Foreskin fibroblast (primary cell): ENCODE measurements at places on chromosomes 16 and 17.
A peak's percentile ranks its signal among the peaks of the same experiment; 100 is the strongest.

- no peak for DNase-seq
These were observed 164.6 kb downstream of the SALL1 start for GRCh38 chr16:50986453-50986852.

GRCh38 chr16:48292452-48292851 is 45.1 kb upstream of the ABCC11 start:
- no peak for DNase-seq

DNA sequence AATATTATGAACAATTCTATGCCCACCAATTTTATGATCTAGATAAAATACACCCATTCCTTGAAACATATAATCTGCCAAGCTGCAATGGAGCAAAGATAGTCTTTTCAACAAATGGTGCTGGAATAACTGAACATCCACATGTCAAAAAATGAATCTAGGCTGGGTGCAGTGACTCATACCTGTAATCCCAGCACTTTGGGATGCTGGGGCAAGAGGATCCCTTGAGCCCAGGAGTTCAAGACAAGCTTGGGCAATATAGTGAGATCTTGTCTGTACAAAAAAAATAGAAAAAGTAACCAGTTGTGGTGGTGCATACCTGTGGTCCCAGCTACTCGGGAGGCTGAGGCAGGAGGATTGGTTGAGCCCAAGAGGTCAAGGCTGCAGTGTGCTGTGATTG is 92.5 kb downstream of the N4BP1 start:
- no peak for DNase-seq

GRCh38 chr17:40909755-40910154 is 24.7 kb upstream of the KRT20 start:
- peak; percentile 86 for DNase-seq

- DNase-seq, result no peak
These were observed 9.7 kb downstream of the CHAD start for GRCh38 chr17:50458701-50459676.

DNA sequence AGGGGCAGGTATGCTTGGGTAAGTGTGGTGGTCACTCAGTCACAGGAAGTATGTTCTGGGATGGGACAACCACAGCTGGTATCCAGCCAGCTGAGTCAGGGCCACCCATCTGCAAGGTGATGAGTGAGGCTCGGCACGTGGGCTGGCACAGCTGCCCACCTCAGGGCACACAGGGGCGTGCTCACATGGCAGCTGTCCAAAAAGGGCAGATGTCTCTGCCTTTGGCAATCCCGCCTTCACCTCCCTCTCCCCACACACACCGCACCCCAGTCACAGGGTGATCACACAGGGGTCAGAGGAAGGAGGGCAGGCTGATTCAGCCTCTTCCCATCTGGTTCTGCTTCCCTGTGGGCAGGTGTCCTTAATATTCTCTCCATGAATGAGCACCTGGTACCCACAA is 85.9 kb upstream of the TOB1 start:
- peak; percentile 70 for DNase-seq

GRCh38 chr16:23222929-23223328 is 40.4 kb downstream of the SCNN1G start:
- DNase-seq, result no peak

- no peak for DNase-seq
These were observed 64.7 kb downstream of the ELAC2 start for GRCh38 chr17:12953156-12953555.

- no peak for DNase-seq
These were observed 1.1 kb downstream of the KCTD11 start for GRCh38 chr17:7352910-7353635.

- no peak for DNase-seq
These were observed 5.9 kb downstream of the USP31 start for GRCh38 chr16:23143391-23143790.

- DNase-seq, result no peak
These were observed 4.6 kb downstream of the MMP28 start for GRCh38 chr17:35790841-35791240.

DNA sequence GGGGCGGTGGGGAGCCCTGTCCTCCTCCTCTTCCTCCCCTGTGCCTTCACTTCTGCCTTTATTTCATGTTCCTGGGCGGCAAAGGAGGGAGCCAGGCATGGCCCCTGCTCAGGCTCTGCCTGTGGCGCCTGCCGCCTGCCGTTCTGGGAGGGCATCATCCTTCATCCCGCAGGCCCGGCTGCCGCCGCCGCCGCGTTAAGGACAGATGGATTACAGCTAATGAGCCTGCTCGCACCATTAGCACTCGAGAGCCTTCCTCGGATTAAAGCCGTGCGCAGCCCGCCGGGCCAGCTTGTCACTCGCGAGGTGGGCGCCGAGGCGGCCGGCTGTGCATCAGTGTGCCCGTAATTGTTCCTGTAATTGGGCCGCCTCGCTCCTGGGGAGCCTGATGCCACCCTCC is 127.7 kb upstream of the GSE1 start:
- DNase-seq, result no peak

GRCh38 chr17:74299226-74300009 is 25.4 kb downstream of the DNAI2 start:
- no peak for DNase-seq

- peak; percentile 75 for DNase-seq
These were observed 206.8 kb downstream of the PRKCA start for GRCh38 chr17:66508896-66509844.

DNA sequence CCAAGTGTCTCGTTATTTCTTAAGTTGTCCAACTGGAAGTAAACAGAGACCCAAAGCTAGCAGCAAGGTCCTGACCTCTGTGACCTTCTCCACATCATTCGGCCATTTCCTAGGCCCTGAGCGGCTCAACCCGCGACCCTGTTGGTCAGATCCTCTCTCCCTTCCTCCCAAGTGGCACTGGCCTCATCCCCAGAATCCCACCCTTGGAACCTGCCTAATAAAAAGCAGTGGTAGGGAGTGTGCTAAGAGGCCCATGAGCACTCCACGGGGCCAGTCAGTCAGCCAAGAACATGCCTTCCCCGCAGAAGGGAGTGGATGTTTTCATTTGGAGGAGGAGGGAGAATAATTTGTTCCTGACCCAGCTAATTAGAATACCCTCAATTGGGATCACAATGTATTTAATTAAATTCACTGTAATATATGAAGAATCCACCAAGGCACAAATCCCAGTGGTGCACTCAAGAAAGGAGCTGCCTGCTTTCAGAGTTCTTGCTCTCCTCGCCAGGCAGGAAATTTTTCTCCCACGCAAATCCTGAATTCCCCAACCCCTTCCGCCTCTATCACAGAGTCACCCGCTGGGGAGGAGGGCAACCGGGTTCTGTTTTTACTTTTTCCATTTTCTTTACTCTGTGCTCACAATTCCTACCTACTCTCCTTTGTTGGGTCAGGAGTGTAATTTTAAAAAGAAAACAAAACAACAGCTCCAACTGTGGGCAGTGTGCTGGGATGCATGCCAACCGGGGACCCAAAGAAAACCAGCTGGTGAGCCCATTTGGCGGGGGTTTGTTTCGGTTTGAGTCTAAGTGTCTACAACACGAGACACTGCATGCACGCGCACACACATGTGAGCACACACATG is 153.4 kb downstream of the ZFHX3 start:
- DNase-seq, result peak; percentile 56

- peak; percentile 19 for DNase-seq
These were observed 17.3 kb upstream of the SPN start for GRCh38 chr16:29645694-29646187.

- DNase-seq, result peak; percentile 27
These were observed 1.0 kb downstream of the HS3ST3A1 start for GRCh38 chr17:13600475-13601321.

GRCh38 chr17:83161298-83162034 is 82.1 kb downstream of the METRNL start:
- DNase-seq, result peak; percentile 92

DNA sequence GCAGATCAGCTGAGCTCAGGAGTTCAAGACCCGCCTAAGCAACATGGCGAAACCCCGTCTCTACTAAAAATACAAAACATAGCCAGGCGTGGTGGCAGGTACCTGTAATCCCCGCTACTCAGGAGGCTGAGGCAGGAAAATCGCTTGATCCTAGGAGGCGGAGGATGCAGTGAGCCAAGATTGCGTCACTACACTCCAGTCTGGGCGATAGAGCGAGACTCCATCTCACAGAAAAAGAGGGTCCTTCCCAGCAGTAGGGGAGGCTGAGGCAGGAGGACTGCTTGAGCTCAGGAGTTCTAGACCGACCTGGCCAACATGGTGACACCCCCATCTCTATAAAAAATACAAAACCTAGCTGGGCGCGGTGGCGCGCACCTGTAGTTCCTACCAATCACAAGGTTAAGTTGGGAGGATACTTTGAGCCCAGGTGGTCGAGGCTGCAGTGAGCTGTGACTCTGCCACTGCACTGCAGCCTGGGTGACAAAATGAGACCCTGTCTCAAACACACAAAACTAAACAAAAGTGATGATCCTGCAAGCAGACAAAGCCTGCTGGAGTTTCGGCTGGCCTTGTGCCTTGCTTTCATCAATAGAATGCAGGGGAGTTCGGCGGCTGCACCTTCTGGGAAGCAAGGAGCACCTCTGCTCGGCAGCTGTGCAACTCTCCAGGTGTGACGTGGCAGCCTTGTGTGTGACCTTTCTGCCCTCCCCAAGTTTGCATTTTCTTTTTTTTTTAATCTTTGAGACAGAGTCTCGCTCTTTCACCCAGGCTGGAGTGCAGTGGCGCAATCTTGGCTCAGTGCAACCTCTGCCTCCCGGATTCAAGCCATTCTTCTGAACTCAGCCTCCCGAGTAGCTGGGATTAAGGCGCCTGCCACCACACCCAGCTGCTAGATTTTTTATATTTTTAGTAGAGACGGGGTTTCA is 12.4 kb upstream of the YWHAE start:
- DNase-seq, result no peak

GRCh38 chr17:40230670-40231069 is 11.6 kb downstream of the WIPF2 start:
- DNase-seq, result no peak

DNA sequence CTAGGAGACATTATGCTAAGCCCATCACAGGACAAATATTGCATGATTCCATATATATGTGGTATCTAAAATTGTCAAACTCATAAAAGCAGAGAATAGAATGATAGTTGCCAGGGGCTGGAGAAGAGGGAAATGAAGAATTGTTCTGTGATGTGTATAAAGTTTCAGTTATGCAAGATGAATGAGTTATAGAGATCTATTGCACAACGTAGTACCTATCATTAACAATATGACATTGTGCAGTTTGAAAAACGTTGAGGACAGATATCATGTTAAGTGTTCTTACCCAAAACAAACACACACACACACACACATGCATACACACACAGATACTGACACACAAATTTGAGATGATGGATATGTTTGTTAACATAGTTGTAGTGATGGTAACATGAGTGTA is 871.6 kb upstream of the GOT2 start:
- peak; percentile 45 for DNase-seq

DNA sequence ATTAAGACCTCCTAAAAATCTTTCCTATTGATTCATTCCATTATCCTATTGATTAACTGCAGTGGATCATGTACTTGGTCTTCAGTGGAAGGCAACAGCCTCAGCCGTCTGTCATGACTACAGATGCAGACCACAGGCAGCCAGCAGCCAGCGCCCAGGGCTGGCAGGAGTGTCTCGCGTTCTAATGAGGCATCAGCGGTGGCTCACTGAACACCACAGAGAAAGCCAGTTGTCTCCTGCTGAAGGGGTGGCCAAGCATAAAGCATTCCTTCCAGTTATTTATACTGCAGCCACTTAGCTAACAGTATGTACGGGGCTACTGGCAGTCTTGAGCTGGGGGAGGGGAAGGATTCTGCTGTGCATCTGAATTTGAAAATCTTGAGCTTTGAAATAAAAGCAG is 214.3 kb downstream of the IRX3 start:
- no peak for DNase-seq

GRCh38 chr16:49019831-49020230 is 261.8 kb downstream of the CBLN1 start:
- DNase-seq, result no peak

DNA sequence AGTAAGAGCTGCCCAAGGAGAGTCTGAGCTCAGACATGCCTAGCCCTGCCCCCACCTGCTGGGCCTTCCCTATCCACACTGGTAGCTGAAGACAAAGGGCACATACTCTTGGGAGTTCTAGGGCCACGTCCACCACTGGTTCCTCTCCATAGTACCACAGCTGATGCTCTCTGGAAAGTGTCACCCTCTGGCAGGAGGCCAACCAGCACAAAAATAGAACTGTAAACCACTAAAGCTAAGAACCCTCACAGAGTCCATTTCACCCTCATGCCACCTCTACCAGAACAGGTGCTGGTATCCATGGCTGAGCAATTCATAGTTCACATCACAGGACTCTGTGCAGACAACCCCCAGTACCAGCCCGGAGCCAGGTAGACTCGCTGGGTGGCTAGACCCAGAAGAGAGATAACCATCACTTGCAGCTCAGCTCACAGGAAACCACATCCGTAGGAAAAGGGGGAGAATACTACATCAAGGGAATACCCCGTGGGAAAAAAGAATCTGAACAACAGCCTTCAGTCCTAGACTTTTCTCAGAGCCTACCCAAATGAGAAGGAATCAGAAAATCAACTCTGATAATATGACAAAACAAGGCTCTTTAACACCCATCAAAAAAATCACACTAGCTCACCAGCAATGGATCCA is 115.3 kb downstream of the CEP112 start:
- DNase-seq, result no peak

DNA sequence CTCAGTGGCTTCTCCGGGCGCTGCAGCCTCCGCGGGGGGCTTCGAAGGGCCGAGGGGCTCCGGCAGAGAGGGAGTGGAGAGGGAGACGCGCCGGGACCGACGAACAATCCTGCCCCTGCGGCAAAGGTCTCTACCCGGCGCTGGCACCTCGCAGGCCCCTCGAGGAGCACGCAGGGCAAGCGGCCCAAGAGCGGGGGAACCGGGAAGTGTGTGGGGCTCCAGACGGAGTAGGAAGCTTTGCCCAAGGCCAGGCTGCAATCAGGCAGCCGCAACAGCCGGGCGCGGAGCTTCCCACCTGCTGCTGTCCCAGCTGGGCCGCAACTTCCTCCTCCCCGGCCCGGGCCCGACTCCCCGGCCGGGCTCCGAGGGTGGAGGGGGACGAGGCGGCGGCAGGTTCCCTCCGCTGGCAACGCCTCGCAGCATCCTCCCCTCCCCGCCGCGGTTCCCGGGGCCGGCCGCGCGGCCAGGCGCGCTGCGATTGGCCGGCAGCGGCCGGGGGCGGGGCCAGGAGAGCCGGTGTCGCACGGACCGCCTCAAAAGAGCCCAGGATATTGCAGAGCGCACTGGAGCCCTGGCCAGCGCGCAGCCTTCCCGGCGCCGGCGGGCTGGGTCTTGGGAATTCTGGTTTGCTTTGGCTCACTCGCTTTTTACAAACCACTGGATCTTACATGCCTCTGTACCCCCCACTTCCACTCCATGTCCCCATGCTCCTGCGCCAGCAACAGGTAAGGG is at the start of gene KCNJ2:
Gene KCNJ2 (plus strand): TSS at position 556 of the 732 bp plus-strand sequence. CDS start 5,508 bp downstream, outside the sequence.
- DNase-seq, result peak; percentile 83

DNA sequence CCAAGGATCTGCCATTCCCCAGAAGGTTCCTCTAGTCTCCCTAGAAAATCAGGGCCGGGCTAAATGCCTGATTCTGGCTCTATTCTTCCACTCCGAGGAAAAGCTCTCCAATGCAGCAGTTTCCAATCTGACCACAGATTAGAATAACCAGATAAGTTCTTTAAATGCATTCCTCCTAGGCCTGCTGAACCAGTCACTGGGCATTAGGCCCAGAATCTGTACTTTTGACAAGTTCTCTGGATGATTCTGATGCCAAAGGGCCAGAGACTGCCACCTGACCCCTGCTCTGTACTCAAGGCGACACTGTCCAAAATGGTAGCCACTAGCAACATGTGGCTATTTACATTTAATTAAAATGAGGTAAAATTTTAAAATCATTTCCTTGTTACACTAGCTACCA is 22.3 kb downstream of the MAP3K14 start:
- peak; percentile 84 for DNase-seq
